ENCODE measurements at places on chromosomes 5 and 9.
A peak's percentile ranks its signal among the peaks of the same experiment; 100 is the strongest.

- H3K36me3 ChIP-seq = peaks cover 36% of the 10 kb centered on the region
- no peaks in the 10 kb centered on the region for H3K27me3 ChIP-seq
- peak; percentile 80 for DNase-seq
- H3K4me1 ChIP-seq = peaks cover 4% of the 10 kb centered on the region
Observed at GRCh38 chr5:180802325-180803180, at the start of gene MGAT1. TSS of gene MGAT1 (minus strand) at chr5:180802806. CDS start at chr5:180792971, 9,835 bp downstream.

DNA sequence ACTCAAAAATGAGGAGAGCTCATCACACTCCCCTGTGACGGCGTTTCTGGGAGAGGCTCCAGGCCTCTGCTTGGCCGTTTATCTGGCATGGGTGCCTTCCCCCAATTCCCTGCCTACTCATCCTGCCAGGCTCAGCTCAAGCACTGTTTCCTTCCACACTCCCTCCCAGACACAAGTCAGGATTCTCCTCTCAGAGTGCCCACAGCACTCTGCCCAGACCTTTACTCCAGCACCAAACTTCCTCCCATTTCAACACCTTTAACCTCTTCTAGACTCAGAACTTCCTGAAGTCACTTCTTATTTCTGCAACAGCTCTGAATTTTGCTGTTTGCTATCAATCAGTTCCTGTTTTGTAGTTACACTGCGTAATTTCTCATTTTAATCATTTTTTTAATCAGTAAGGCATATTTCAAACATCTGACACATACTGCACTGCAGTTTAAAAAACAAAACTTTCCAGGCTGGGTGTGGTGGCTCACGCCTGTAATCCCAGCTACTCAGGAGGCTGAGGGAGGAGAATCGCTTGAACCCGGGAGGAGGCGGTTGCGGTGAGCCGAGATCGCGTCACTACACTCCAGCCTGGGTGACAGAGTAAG lies 16.0 kb downstream of the TRMO start:
- H3K27ac ChIP-seq = no peak overlapping the region
- no peaks in the 10 kb centered on the region for H3K27me3 ChIP-seq
- no peak for DNase-seq
- no peaks in the 10 kb centered on the region for H3K4me1 ChIP-seq

GRCh38 chr5:177482359-177482795 lies 8.9 kb upstream of the DBN1 start:
- H3K27me3 ChIP-seq = no peaks in the 10 kb centered on the region
- no peak overlapping the region for H3K27ac ChIP-seq
- H3K4me3 ChIP-seq = no peak overlapping the region
- H3K4me1 ChIP-seq = no peaks in the 10 kb centered on the region
- peaks cover 62% of the 10 kb centered on the region for H3K36me3 ChIP-seq

DNA sequence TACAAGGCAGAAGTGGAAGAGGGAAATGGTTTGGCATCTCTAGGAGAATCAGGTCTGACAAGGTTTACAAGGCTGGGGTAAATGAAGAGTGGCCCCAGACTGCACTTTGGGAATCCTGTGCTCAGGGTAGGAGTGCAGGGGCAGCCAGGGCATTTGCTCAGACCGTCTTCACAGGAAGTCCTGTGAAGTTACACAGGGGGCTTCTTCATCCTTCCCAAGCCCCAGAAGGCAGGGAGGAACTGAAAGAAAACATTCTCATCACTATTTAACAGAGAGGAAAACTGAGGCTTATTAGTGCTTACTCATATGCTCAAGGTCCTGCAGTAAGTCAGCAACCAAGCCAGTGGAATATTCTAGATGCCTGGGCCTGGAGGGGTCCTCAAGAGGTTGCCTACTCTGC lies 80.7 kb downstream of the NRG2 start:
- no peak overlapping the region for H3K4me3 ChIP-seq
- no peak for DNase-seq
- H3K27me3 ChIP-seq = no peaks in the 10 kb centered on the region
- H3K36me3 ChIP-seq = no peaks in the 10 kb centered on the region
